Skin of body (tissue), 3 donors: ENCODE measurements at places on chromosomes 6 and 20.

GRCh38 chr6:53979468-53980067, 131.7 kb upstream of the MLIP start:
- peak; percentile 24 for DNase-seq

DNA sequence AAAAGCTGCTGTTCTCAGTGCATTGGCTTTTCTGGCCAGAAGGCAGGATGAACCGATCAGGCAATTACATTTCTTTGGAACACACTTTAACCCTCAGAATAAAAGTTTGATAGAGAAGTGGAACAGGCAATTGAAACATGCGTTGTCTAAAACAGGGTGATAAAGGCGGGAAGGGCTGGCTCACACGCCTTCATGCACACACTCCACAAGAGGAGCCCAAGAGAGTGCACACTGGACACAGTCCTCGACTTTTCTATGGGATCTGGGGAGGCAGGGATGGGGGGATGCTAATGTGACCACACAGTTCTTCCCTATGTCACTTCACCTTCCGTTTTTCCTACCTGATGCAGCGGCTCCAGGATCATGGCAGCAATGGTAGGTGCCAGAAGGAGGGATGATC, 30.9 kb upstream of the TUBB2A start:
- no peak for DNase-seq

GRCh38 chr6:132933090-132933489, 118.7 kb downstream of the RPS12 start:
- DNase-seq, result no peak

GRCh38 chr6:120872262-120872578, 462.1 kb downstream of the TBC1D32 start:
- no peak for DNase-seq

GRCh38 chr6:16345449-16346330, 107.3 kb downstream of the GMPR start:
- DNase-seq, result peak; percentile 78

DNA sequence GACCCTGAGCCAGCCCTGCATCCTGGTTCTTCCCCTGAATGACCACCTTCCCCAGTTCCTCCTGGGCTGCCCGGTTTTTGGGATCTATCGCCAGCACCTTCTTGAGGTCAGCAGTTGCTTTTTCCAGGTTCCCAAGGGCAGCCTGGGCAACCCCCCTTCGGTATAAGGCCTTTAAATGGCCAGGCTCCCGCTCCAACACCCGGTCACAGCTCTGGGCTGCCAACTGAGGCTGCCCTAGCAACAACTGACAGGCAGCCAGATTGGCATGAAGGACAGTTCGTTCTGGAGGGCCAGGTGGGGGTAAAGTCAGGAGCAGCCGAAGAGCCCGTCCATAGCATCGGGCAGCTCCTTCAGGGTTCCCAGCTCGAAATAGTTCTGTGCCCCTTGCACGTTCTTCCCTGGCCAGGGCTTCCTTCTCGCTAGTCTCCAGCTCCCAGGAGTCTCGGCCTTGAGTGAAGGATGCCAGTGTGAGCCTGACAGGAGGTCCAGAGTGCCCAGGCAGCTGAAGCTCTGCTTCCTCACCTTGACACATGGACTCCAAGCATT, 778 bp upstream of the ATF6B start:
- DNase-seq, result no peak

- no peak for DNase-seq
Measured at GRCh38 chr6:1143655-1144054, 168.2 kb upstream of the FOXQ1 start.

- DNase-seq, result no peak
Measured at GRCh38 chr6:148374040-148374774, 31.6 kb downstream of the SASH1 start.

- DNase-seq, result no peak
Measured at GRCh38 chr6:11378639-11379038, 146.2 kb upstream of the NEDD9 start.

DNA sequence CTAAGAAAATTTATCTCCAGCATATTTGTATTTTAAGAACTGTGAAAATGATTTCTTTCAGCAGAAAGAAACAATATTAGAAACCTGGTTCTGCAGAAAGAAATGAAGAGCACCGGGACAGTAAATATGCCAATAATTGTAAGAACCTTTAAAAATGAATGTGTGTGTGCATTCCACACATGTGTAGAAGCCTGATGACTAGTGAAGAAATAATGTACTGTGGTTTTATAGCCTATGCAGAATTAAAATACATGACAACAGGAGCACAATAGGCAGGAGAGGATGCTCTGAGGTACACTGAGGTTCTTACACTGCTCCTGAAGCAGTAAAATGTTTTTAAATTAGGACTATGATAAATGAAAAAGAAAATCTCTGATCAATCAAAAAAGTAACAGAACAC, 48.9 kb downstream of the SNX14 start:
- DNase-seq, result no peak

DNA sequence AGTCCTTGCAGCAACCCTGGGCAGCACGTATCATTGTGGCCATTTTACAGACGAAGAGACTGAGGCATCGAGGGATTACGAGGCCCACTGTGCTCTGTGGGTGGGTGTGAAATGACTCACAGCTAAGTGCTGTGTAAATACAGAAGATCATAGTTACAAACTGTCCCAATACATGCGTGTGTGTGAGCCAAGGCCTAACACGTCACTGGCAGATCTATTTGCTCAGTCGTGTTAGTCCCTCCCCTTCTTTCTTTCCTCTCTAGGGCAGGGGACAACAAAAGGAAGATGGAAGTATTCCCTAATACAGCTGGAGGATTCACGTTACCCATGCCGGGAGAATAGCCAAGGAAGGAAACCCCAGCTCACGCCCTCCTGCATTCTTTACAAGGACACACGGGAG, 175.9 kb downstream of the CDC5L start:
- no peak for DNase-seq

DNA sequence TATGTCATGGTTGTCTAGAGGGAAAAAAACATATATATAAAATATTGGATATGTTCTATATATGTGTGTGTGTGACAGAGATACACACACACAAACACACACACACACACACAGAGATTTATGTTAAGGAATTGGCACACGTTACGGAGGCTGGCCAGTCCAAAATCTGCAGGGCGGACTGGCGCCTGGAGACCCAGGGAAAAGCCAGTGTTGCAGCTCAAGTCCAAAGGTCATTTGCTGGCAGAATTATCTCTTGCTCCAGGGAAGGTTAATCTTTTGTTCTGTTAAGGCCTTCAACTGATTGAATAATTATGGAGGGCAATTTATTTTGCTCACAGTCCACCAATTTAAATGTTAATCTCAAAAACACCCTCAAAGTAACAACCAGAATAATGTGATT, 37.5 kb upstream of the PDE7B start:
- no peak for DNase-seq

DNA sequence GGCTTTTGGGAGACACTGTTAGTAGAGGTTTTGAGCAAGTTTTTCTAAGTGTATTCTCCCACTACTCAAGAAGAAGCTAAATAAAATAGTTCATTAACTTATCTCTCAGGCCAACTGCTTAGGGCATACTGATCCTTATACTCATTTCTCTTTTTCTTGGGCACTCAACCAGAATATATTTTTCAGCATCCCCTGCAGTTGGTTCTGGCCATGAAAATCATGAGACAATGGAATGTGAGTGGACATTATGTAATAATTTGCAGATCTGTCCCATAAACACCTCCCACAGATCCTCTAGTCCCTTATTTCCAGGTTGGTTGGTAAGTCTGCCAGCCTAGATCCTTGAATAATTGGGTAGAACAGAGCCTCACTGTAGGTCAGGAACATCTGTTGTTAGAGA, 136.7 kb downstream of the AIG1 start:
- DNase-seq, result no peak

DNA sequence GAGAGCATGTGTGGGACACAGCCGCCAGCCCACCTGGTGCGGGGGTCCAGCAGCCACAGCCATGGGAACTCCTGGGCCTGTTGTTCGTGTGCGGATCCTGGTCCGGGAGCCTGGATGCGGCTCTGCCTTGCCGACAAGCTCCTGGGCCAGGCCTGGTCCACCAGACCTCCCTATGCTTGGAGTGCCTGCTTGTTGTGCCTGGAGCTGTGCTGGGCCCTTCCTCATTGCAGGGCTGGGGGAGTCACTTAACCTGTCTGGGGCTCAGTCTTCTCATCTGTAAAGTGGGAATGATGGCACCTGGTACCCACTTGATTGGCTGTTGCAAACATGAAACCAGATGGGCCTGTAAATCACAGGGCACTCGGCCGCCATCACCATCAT, 2.6 kb upstream of the OSBPL2 start:
- no peak for DNase-seq

DNA sequence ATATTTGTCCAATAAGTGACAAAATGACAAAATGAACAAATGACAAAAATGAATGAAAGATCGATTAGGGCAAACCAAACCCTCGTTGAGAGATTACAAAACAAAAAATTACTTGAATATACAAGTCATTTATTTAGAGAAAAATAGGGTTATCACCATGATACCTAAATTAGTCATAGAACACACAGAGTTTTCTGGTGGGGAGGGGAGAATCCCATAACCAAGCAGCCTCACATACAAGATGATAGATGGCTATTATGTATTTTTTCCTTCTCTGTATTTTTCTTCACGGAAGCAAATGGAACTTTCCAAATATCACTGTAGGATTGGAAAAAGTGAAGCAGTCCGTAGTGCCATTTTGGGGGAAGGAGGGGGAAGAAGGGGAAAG, 28.5 kb upstream of the BMP6 start:
- no peak for DNase-seq

- no peak for DNase-seq
Measured at GRCh38 chr20:14449323-14449722, 111.9 kb upstream of the FLRT3 start.
